HS-5 (cell line): ENCODE measurements at places on chromosomes 3 and 15.

DNA sequence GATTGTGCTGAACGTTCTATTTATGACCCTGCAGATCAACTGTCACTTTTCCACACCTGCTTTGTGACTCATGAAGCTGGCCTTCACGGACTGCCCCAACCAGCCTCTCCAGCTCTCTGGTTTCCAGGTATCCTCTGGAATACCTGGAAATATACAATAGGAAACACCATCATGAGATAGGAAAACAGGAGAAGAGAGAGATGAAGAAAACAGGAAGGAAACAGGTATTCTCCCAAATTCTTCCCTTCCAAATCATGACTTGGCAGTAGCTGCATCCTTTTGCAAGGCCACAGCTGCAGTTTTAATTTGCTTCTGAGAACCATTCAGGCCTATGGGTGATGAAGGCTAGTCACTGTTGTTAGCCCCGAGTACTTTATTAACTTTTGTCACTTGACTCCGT, 909.1 kb downstream of the EPHA3 start:
- DNase-seq, result no peak

- DNase-seq, result no peak
These were observed 109.7 kb downstream of the MFSD1 start for GRCh38 chr3:158911586-158911985.

GRCh38 chr3:197007296-197007940, 22.2 kb downstream of the MELTF start:
- no peak for DNase-seq

DNA sequence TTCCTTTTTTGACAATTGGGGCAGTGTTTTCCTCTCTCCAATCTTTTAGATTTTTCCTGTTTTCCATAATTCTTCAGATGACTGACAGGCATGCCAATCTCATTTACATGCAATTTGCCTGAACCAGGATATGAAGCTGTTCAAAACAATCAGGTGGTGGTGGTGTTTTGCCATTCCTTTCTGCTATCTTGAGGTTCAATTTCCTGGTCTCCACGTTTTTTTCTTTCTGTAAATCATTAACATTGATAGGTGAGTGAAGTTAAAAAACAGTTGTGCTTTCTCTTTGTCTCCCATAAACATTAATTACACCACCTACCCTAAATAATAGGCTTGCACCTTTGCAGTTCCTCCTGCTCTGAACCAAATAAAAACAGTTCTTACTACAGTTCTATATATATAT, 49.1 kb downstream of the C2CD4A start:
- DNase-seq, result no peak
